ENCODE measurements at places on chromosomes 2 and 18. TPM values are rescaled to one million over a fixed set of nuclear protein-coding genes. Genes with fewer than 3 reads are reported as not detected.

- DNase-seq: no peak
Measured at GRCh38 chr2:205119136-205119535, 563.2 kb upstream of the NRP2 start.

Gene KRTCAP3
- 4.2 TPM for total RNA-seq

DNA sequence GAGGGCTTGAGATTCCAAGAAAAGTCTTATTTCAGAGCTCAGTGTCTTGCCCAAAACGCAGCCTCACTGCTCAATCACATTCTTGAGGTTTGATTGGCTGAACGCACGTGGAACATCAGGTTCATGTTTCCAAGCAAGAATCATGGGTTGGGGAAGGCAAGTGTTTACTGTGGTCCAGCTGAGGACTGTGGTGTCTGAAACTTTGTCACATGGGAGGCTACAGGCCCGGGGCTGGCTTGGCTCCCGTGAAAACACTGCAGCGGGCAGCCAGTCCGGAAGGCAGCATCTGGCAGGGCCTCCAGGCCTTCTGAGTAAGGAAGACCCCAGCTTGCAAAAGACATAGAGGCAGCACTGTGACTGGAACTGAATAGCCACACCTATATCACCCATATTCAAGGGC lies 84.7 kb downstream of the POLR1A start:
- DNase-seq: peak; percentile 56

DNA sequence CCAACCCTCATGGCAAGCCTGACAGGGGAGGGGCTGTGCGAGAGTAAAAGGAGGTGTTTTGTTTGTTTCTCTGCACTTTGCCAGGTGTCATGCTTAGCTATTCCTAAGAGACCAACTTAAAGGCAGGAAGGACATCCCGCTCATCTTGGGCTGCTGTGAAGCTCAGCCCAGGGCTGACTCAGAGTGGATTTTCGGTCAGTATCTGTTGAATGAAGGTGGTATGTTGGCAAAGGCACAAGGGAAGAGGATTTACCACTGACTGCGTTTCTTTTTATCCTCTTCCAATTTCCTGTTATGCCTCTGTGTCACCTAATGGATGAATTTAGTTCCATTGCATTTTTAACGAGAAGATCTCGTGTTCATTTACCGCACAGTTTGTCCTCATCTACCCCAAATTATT lies 18.9 kb downstream of the TRPM8 start:
- no peak for DNase-seq

DNA sequence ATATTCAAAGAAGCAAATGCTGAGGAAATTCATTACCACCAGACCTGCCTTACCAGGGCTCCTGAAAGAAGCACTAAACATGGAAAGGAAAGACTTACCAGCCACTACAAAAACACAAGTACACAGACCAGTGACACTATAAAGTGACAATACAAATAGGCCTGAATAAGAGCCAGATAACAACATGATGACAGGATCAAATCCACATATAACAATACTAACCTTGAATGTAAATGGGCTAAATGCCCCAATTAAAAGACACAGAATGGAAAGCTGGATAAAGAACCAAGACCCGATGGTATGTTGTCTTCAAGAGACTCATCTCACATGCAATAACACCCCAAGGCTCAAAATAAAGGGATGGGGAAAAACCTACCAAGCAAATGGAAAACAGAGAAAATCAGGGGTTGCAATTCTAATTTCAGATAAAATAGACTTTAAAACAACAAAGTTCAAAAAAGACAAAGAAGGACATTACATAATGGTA lies 353.4 kb downstream of the LNPK start:
- no peak for DNase-seq

Data from spleen (tissue), 13 donors.